ENCODE measurements at places on chromosomes 11 and 22.

- no peak for DNase-seq
These were observed 26.4 kb downstream of the AMOTL1 start for GRCh38 chr11:94794287-94795168.

GRCh38 chr11:23403210-23404185, 543.2 kb upstream of the CCDC179 start:
- no peak for DNase-seq

DNA sequence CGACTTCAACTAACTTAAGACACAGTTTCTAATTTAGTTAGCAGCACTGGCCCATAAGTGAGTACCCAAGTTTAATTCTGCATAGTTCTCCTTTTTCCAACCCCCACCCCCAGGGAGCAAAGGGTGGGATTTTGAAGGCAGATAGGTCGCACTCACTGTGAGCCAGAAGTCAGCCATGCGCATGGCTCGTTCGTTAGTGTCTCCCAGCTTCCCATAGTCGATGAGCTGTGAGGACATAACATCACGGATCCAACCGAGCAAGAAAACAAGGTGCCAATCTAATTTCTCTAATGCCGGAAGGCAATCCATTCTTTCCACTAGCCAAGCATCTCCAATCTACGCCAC, 577 bp downstream of the MRPL17 start:
- DNase-seq = no peak

DNA sequence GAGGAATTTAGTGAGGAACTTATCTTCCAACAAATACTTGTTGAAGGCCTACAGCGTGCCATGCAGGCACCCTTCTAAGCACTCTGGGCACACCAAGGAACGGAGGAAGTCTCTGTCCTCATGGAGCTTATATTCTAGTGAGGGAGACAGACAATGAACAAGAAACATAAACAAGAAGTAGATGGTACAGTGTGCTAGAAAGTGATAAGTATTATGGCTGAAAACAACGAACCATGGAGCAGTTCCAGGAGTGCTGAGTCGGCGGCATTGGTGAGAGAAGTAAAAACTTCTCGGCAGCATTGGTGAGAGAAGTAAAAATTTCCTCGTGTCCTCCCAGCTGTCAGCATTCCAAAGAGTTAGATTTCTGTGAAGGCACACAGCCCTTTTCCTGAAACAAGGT, 53.2 kb downstream of the FAM76B start:
- no peak for DNase-seq

GRCh38 chr11:32820497-32820896, 9.2 kb upstream of the PRRG4 start:
- no peak for DNase-seq

GRCh38 chr22:24894220-24894975, 52.1 kb downstream of the LHFPL7 start:
- DNase-seq = no peak

DNA sequence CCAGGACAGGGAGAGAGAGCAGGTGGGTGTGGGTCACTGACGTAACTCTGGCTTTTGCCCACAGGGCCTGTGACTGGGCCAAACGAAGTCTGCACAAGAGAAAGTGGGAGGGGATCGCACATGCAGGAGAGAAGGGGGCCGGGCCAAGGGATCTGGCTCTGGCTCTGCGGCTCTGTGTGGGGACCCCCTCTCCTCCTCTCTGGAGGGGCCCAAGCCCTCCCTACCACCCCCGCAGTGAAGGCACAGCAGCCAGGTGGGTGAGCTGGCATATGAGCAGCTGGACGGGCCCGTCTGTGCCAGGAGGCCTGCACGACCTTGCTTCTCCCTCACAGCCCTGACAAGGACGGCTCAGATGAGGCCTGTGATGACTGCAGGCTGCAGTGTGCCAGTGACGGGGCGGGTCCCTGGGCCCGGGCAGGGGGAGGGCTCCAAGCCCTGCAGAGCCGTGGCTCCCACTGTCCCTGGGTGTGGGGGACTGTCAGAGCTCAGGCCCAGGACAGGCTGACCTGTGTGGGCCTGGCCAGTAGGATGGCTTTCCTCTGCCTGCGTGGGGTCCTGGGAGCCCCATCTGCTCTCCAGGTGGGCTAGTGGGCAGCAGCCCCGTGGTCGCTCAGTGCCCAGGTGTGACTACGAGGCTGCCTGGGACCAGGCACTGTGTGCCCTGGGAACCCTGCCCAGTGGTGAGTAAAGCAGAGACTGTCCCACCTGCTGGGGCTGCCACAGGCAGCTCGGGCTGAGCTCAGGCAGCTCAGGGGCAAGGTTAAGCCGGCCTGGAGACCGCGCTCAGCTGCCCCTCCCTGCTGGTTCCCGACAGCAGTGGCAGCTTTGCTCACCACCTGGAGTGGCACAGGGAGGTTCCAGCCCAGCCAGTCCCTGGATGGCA, 22.2 kb downstream of the MRGPRG start:
- no peak for DNase-seq

- no peak for DNase-seq
These were observed 54.3 kb downstream of the SWAP70 start for GRCh38 chr11:9718147-9718546.

- no peak for DNase-seq
These were observed 977.9 kb upstream of the CCDC90B start for GRCh38 chr11:84264066-84264465.

GRCh38 chr11:1553808-1554594, 18.1 kb downstream of the DUSP8 start:
- no peak for DNase-seq

DNA sequence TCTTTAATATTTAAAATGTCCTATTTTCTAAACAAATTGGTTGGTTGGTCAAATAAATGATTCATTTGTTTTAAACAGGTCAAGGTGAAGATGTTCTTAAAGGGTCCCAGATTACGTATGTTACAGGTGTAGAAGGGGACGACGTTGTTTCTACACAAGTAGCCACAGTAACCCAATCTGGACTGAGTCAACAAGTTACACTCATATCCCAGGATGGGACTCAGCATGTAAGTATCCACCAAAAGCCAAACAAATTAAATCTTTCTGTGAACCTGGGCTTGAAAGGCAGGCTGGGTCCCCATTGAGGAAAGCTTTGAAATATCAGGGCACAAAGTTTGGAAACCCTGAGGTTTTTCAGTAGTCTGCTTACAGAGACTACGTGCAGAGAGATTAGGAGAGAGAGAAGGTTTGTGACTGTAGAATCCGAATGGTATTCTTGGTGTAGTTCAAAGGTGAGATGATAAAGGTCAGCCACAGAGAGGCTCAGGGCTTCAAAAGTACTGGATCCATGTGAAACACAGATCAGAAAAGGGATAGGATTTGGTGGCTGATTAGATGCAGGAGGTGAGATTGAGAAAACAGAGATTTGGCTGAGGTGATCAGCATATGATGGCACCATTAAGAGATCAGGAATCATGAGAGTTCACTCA, 51.7 kb downstream of the ZNF143 start:
- DNase-seq = no peak

GRCh38 chr11:1437500-1437899, 47.8 kb downstream of the BRSK2 start:
- DNase-seq = no peak

GRCh38 chr11:68007498-68008380, 2.4 kb upstream of the ALDH3B1 start:
- no peak for DNase-seq

GRCh38 chr11:79829891-79830290, 389.1 kb upstream of the TENM4 start:
- no peak for DNase-seq

DNA sequence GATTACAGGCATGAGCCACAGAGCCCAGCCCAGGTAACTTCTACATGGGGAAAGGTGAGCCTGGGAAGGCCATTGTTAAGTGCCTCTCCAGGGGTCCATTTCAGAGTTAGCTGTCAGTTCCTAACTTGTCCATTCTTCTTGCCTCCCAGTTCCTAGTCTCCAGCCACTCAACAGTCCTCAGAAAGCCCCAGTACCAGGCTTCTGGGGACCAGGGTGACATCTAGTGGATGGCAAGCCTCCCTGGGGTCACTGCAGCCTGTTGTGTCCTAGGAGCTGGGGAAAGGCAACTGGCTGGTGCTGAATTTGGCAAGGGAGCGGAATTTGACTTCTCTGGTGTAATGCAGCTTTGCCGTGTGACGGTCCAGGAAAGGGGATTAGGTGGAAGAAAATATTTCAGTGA, 2.1 kb downstream of the LGALS12 start:
- no peak for DNase-seq

DNA sequence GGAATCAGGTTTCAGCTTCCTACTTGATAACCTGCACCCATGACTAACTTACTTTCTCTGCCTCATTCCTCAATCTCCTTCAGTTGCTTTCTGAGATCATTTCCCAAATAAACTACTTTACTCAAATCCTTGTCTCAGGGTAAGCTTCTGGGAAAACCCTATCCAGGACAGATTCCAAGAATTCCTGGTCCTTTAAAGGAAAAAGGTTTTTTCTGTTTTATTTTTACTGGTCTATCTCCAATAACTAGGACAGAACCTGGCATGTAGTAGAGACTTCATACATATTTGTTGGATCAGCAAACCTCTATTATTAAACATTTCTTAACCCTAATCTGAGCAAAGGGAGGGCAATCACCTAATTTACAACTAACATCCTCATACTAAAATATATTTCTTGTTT, 910.5 kb upstream of the CHORDC1 start:
- no peak for DNase-seq

DNA sequence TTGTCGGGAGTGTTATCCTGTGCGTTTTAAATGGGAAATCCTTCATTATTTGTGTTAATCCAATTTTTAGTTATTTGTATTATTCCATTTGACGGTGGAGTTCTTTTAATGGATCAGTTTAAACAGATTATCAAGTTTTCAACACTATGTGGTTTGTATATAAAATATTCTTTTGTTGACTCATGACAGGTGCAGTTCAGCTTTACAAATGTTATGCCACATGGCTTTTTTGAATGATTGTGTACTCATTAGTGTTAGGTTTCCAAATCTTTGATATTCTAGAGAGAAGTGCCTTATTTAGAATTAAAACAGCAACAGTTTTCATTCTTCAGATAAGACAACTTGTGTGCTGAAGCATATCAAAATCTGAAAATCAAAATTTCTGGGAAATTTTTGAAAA, 2.4 kb downstream of the JAM3 start:
- no peak for DNase-seq

DNA sequence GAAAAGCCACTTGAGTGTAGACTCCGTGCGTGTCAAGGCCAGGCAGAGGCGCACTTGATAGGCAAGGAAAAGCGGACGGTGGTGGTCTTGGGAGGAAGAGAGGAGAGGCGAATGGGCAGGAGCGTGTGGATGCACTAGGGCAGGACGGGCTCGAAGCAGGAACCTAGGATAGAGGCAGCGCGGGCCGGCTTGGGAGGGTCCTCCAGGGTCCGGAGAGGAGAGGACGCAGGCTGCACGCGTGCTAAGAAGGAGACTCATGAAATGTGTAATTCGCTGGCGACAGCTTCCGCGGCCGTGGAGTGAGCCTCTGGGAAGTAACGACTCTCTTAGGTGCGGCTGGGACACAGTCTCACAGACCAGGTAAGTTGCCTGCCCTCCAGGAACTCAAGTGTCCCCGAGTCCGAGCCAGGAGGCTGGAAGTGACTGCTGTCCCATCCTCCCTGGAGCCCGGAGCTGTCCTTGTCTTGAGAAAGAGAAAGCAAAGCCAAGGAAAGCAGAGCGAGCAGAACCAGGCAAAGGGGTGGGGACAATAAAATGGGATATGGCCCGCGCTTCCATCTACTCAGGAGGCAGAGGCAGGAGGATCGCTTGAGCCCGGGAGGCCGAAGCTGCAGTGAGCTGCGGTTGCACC, 874 bp upstream of the IL17RA start:
- DNase-seq = no peak

- DNase-seq = no peak
These were observed 627.8 kb upstream of the ANO5 start for GRCh38 chr11:21564833-21565682.

- no peak for DNase-seq
These were observed 201.5 kb upstream of the KIRREL3 start for GRCh38 chr11:127202105-127202504.

- no peak for DNase-seq
These were observed 125.2 kb downstream of the TEAD1 start for GRCh38 chr11:12799334-12799835.

DNA sequence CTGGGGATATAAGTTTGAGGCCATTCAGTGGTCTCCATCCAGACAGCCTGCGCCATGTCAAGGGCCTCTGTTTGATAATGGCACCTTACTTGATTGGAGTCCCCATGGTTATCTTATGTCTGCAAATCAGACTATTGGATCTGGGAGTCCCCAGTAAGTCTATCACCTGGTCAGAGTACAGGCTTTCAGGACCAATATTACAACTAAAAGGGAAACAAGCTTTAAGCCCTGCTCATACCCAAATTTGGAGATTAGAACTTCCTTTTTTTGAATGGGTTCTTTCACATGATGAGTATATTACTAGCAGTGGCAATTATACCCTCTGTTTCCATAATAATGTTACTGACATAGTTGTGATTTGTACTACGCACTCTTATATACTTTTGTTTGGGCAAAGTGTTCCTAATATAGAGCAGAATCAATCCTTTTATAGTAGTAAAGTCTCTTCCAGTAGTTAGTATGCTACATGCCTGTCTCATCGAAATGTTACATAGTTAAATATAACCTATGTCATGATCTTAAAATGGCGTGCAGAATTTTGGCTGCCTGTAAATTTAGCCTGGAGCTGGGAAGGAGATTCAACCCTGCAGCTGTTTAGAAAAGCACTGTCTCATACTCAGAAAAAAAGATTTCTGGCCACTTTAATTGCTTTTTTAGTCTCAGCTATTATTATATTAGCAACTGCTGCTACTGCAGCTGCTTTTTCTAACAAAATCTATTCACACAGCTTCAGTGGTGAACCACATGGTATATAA, 4.9 kb downstream of the MS4A15 start:
- DNase-seq = no peak

- DNase-seq = no peak
These were observed 35.6 kb upstream of the EHF start for GRCh38 chr11:34585304-34585734.

GRCh38 chr11:20457934-20458680, 70.6 kb downstream of the PRMT3 start:
- no peak for DNase-seq

DNA sequence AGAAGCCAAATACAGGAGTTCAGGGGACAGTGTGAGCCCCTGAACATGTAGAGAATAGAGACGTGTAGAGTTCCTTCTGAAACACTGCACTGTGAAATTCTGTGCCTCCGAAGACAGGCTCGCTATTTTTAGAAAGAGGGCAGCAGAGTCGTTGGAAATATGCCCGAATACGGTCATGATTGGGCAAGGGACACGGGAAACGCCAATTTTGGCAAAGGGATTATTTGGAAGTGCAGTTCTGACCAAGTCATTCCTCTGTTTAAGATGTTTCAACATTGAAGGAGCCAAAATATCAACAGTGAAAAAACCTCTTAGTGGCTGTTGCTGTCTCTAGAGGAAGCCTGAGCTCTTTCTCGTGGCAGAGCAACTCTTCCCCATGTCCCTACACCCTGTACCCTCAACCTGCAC, 9.5 kb upstream of the CBX6 start:
- no peak for DNase-seq

GRCh38 chr22:48198489-48199459, 1436.3 kb downstream of the TBC1D22A start:
- DNase-seq = no peak

- DNase-seq = no peak
These were observed 44.5 kb downstream of the SC5D start for GRCh38 chr11:121337078-121337477.

All from cortex of kidney (tissue), 1 donor.